ENCODE measurements at places on chromosomes 1 and 21.
A peak's percentile ranks its signal among the peaks of the same experiment; 100 is the strongest.

GRCh38 chr21:41801321-41802197 is 34.7 kb upstream of the RIPK4 start:
- no peak for DNase-seq

- no peak for DNase-seq
Observed at GRCh38 chr1:209705033-209705598, 470 bp downstream of the HSD11B1 start.

DNA sequence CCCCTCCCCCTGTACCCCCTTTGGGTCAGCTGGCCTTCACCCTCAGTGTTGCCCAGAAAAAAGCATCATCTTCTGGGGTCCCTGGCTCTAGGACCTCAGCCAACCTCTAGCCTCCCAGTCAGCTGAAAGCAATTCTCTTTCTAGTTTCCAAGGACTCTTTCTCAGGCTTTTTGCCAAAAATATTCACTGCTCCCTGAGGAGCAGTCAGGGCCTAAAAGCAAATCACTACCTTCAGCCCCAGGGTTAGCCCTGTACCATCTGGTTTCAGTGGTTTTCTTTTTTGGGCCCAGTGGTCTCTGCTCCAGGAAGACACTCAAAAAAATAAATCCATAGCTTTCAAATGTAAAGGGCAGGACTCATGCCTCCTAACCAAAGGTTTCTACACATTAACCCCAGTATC is 3.1 kb upstream of the LMOD1 start:
- DNase-seq: no peak

DNA sequence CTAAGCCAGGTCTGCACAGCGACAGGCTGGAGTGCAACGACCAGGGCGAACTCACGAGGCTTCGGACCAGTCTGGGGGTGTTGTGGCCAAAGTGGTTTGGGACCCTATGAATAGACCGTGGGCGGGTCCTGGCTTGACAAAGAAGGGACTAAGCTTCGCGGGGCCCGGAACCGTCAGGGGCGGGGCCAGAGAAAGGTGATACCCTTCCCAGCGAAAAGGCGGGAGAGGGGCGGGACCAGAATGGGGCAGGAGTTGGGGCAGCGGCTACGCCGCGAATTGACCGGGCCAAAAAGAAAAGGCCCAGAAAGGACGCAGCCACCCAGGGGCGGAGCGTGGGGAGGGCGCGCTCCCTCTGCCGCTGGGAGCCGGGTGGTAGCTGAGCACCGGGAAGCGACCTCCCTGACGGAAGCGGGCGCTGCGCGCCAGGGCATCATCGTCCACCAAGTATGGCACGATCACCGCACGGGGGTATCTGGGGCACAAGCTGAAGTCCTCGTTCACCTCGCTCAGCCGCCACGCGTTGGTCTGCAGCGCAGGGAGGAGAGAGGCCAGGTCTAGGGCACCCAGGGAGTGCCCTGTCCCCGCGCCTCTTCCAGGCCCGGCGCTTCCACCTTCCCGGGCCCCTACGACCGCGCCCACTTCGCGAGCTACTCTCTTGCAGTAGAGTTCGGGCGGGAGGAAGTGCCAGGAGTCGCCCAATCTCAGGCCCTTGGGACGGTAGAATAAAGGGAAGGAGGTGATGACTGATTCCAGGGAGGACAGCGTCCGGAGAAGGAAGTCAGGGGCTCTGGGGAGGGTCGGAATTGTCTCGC is 6.7 kb upstream of the FAM167B start:
- DNase-seq: peak; percentile 30

DNA sequence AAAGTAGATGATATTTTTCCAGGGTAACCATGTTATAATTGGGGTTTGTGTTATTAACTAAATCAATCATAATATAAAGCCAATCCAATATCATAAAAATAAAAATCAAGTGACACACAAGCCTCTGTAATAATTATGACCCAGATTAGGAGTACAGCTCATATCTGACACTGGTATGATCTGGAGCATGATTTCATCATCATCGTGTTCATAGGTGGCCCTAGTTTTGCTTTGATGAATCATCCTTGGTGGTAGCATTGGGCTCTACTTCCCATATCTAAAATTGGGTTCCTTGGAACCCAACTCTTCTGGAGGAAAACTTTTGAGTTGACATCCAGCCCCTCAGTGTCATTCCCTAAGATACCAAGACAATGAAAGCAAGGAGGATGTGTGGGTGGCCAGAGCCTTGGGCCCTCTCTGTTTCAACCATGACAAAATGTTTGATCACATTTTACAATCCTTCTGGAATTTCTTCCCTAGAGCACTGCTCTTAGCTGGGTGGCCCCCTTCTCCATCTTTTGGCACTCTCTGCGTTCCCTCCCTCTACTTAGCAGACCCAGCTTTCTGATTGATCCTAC is 37.0 kb upstream of the ENAH start:
- peak; percentile 65 for DNase-seq

- no peak for DNase-seq
Observed at GRCh38 chr1:7432900-7433380, 338.2 kb upstream of the VAMP3 start.

DNA sequence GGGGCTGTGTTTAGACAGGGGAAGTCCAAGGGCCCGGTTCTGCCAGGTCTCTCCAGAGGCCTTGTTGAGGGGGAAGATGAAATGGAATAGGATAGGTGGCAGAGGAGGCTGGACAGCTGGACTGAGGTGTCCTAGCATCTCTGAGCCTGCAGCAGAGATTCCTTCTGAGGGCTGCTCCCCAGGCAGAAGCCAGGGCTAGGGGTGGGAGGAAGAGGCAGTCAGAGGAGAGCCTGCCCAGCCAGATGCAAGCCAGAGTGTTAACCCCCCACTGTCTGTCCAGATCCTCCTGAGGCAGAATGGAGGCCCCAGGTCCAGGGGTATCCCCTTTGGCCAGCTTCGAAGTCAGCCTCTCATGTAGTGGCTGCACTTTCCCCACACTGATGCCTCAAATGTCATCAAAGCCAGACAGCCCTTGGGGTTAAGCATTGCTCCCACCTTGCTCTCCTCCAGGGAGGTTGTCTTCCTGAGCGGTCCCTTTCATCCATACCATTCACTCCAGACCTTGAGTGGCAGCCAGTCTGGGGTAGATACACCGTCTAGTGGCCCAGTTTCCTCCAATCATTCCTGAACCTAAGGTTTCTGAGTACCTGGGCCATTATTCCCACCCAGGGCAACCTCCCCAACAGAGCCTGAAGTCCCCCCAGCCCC is 1.7 kb downstream of the CSF1 start:
- DNase-seq: no peak

- no peak for DNase-seq
Observed at GRCh38 chr1:230910755-230911117, 42.4 kb upstream of the C1orf198 start.

- no peak for DNase-seq
Observed at GRCh38 chr1:178643349-178643748, 81.7 kb upstream of the RALGPS2 start.

- DNase-seq: no peak
Observed at GRCh38 chr1:152108882-152109222, 6.4 kb downstream of the TCHH start.

DNA sequence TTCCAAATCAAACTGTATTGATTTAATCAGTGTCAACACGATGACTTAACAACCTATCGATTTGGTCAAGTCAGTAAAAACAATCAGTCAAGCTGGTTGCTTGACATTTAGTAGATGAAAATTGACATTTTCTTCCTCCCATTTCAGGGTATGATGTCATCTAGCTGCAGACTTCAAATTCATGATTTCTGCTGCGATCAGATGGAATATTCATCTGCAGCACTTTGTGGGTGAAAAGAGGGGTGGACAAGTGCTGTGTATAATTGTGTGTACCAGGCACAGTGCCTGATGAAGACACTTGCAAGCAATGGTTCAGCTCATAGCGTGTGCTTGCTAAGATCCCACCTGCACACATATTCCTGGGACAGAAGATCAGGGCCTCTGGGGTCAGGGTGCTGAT is 479.8 kb downstream of the DISC1 start:
- DNase-seq: no peak

GRCh38 chr21:45257673-45258341 is 29.9 kb downstream of the POFUT2 start:
- no peak for DNase-seq

GRCh38 chr21:35150562-35151226 is 101.6 kb upstream of the RUNX1 start:
- peak; percentile 80 for DNase-seq

GRCh38 chr1:104466068-104466467 is 716.4 kb downstream of the AMY1C start:
- DNase-seq: no peak

GRCh38 chr1:114587203-114587991 is 6.0 kb upstream of the BCAS2 start:
- no peak for DNase-seq

DNA sequence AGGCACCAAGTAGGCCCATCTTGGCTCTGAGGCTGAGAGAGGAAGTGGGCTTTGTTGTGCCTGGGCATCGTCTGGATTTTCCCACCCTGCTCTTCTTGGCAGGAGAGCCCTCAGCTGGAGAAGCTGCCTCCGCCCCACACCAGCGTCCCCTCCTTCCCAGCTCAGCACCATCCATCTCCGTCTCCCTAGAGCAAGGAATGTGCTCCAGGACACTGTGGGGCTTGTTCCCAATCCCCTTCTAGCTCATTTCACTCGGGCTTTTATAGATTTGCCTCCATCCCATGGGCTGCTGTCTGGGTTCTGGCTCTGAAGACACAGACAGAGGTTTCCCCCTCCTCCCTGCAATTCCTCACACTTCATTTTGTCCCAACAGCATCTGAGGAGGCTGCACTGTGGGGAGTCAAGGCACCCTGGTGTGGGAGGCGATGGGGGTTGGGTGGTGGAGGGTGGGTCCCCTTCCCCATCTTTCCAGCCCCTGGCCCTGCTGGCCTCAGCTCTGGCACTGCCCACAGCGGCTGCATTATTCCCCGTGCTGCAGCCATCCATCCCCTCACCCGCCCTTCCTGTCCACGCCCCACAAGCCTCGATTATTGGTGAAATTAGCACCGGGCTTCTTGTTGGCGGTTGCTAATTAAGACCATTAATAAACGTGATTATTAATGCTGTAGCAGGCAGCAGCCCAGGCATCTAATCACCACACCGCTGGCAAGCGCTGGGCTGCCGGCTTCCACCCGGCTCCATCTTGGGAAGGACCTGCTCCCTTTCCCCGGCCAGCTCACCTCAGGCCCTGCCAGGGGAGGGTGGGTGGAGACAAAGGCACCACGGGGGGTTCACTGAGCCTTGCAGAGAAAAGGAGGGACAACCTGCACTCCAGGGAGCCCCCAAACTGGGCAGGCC is 21.7 kb downstream of the RHBG start:
- no peak for DNase-seq

DNA sequence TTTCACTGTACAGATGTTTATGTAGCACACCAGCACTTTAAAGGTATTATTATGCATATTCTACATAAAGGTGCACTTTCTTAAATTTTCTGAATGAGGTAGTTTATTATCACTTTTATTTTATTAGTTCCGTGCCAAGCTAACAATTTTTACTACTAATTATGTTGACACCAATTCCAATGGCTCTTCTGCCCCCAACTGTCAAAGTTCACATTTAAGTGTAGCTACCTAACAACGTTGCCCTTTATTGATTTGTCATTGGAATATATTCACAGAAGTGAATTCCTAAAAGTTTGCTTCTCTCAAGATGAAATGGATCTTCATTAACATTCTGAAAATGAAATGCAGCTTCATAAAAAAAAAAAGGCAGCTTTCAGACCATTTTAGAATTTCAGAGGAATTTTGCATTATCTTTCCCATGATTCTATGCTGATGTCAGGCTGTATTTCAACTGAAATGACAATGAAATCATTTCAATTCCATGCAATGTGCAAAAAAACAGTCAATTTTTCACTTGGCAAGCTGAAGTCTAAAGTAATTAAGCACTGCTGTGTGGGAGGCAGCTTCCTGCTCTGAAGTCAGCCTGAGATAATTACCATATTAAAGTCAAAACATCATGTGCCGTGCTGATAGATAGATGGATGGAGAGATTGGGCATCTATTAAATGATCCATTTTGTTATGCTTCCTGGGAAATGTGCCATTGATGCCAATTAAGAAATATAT is 229.2 kb downstream of the TTLL7 start:
- no peak for DNase-seq

DNA sequence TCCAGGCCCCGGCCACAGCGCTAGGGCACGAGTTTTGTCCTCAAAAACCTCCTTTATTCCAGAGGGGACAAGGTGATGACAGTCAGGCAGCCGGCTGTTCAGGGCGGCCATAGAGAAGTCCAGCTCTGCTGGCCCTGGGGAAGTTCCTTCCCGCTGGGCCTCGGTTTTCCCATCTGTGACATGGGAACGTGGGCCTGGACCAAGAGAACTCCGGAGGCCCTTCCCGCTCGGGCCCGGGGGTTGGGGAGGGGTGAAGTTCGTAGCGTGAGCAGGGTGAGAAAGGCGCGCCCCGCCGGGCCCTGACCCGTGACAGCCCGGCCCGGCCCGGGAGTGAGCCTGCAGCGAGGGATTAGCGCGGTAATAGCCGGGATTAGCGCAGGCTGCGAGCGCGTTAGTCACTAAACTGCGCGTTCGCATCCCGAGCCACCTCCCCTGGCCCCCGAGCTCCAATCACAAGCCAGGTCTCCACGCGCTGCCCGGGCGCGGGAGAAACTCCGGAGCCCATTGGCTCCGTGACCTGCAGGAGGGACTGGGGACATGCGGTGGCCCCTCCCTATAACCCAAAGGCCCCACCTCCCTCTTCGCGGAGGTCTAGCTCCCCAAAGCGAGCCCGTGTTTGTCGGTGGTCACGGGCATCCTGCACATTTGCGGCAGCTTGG is 29.8 kb upstream of the PADI2 start:
- no peak for DNase-seq

- DNase-seq: no peak
Observed at GRCh38 chr1:200520735-200521134, 99.8 kb downstream of the KIF14 start.

- no peak for DNase-seq
Observed at GRCh38 chr1:111283838-111284237, 6.8 kb upstream of the CHIA start.

GRCh38 chr1:12697397-12697796 is 18.5 kb upstream of the AADACL3 start:
- no peak for DNase-seq

GRCh38 chr1:225770561-225771248 is 6.9 kb upstream of the SRP9 start:
- no peak for DNase-seq

- no peak for DNase-seq
Observed at GRCh38 chr1:154556422-154556821, 2.0 kb downstream of the UBE2Q1 start.

DNA sequence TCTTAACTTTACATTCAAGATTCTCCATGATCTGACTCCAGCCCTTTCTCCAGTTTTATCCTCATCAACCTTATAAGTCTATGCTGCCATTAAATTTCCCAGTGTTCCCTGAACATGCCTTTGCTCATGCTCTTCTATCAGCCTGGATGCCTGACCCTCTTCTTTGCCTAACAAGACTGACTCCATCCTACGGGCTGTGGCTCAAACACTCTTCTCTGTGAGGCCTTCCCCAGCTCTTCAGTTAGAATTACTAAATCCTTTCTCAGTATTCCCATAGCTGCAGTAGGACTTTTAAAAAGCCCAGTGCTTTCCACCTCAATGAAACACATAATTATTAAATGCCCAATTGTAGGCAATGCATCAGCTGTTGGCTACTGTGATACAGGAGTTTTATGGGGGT is 76.5 kb upstream of the GNG12 start:
- DNase-seq: no peak

All from mammary epithelial cell (primary cell).